ENCODE measurements at places on chromosomes 7 and 10.

DNA sequence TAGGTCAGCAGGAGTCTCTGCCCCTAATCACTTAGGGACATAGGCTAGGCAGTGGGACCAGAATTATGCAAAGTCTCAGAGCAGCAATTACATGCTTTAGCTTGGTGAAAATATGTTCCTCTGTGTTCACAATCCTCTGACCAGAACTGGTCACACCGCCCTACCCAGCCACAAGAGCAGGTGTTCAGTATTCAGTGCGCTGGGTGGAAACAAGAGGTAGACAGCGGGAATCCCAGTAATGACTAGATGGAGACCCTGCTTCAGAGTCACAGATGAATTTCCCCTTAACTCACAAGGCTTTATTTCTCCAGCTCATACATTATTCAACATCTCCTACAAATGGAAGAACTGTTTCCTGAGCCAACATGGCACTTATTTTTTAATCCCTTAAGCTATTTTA, 763.7 kb upstream of the POM121L12 start:
- DNase-seq = no peak

GRCh38 chr10:74589226-74589673, 237.2 kb upstream of the KAT6B start:
- peak; percentile 78 for DNase-seq

- no peak for DNase-seq
Measured at GRCh38 chr7:2165610-2166594, 66.8 kb downstream of the MAD1L1 start.

GRCh38 chr7:31494421-31494820, 19.5 kb upstream of the ITPRID1 start:
- no peak for DNase-seq

GRCh38 chr10:42980553-42981357, 96.1 kb upstream of the RET start:
- peak; percentile 5 for DNase-seq

- no peak for DNase-seq
Measured at GRCh38 chr10:104076743-104077160, 8.9 kb downstream of the COL17A1 start.

- DNase-seq = no peak
Measured at GRCh38 chr10:132648851-132649528, 111.4 kb downstream of the INPP5A start.

DNA sequence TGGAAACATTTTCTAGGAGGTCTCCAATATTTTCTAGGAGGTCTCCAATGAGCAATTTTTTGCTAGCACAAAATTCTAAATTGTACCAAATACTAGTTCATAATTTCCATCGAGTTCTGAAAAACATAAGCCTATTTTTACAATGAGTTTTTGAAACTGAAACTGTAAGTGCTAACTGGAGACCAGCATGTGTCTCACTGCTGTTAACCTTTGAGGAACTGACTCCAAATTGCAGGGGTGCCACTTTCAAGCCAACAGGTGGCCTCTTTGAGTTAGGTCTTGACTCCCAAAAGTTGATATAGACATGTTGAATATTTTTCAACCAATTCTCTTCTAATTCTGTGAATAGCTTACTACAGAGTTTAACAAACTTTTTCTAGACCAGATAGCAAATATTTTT, 58.8 kb downstream of the CAV1 start:
- no peak for DNase-seq

DNA sequence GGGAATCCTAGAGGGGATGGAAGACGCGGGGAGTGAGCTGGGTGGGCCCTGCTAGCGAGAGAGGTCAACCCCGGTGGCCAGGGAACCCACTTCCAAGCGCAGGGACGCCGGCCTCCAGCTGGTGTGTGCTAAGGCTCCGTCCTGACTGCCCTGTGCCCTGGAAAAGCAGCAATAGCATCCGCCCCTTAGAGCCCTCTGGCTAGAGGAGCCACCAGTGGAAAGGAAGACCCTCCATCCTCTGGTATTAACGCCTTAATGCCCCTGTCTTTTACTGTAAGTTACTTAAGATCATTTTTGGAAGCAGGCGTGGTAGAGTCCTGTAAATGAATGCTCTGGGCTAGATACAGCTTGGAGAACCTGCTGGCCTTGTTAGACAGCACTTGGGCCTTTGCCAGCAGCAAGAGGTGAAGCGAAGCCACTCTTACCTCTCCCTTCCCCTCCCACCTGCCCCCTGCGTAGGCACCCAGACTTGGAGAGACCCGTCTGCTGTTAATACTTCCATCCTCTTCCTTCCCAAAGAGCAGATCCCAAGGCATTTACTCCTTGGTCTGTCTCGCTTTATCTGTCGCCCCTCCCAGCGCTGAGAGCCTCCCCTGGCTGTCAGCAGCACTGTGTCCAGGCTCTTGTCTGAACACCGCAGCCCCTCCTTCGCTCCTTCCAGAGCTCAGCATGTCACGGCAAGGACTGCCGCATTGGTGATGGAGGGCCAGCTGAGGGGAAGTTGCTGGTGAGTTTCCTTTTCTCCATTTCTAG, 4.6 kb downstream of the REPIN1 start:
- DNase-seq = no peak

DNA sequence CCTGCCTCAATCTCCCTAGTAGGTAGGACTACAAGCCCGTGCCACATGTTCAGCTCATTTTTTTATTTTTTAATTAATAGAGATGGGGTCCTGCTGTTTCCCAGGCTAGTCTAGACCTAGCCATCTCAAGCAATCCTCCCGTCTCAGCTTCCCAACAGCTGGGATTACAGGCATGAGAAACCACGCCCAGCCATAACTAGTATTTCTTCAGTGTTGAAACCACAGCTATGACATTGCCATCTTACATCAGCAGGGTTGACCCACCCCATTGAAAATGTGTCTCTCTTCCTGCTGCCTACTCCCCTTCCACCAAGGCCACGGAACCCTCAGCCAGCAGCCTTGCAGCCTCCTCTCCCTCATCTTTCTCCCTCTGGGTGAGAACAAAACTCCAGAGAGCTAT, 62.1 kb upstream of the ZNF746 start:
- DNase-seq = no peak

DNA sequence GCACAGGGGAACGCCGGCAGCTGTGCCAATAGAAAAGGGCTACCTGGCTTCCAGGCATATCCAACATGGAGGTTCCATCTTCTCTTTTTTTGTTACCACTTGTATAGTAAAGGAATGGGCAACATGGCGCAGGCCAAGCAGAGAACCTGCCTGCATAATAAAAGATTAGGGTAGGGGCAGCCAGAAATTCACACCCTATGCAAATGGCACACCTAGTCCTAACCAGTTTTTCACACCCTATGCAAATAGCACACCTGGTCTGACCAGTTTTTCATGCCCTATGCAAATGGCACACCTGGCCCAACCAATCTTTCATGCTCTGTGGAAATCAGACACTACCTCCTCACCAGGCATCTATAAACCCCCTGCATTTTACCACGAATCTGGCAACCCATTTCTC, 369.5 kb downstream of the IPMK start:
- no peak for DNase-seq

DNA sequence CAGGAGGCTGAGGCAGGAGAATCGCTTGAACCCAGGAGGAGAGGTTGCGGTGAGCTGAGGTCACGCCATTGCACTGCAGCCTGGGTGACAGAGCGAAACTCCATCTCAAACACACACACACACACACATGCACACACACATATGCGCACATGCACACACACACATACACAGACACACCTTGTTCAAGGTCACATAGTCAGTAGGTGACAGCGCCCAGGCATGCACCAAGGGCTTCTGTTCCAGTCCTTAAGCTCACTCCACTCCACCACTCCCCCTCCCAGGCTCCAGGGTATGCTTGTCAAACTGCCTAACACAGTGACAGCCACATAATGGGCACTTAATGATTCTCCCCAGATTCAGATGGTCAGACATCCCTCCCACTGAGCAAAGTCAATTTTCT, 37.0 kb downstream of the KCNMA1 start:
- no peak for DNase-seq

DNA sequence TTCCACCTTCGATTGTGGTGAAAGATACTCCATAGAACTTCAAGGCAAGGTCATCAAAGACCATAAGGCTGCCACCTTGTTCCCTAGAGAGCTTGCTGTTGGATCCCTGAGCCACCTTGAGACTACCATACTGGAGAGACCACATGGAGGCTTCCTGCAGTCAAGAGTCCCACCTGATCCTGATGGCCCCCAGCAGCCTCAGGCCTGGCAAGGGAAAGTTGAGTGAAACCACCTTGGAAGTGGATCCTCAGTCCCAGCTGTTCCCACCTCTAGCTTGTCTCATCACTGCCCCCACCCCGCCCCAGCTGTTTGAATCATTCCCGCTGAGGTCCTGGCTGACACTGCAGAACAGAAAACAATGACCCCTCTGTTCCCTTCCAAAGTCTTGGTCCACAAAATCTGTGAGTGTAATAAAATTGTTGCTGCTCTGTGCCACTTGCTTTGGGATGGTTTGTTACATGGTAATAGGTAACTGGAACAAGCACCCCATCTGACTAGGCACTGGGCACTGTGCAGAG, 32.0 kb downstream of the PRLHR start:
- no peak for DNase-seq

GRCh38 chr10:30639946-30640786, 10.6 kb upstream of the LYZL2 start:
- DNase-seq = no peak

DNA sequence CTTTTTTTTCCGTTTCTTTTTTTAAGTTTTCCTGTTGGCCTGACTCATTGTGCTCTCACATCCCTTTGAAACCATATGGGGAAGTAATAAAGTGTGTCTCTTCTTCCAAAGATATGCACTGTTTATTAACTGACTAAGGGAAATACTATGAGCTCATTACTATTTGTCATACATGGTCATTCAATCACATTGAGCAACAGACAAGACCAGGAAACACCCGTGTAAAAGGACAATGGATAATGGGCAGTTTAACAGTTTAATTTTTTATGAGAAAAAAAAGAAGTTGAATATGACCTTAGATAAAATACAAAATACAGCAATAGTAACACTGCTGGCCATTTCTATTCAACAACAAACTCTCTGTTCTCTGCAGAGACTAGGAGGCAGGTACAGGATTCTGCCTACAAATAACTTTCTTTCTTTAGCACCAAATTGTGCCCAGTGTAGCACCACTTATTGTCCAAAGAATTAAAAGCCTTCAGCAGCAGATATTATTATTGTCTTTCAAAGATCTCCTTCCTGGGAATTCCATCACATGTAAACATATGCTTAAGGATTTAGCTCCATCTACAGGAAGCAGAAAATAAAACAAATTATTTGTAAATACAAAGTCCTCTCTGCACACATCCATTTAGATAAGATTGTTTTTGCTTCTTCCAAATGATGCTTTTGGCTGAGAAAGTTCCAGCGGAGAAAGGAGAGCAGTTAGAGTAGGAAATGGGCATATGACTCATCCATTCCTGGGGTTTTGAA, 55.0 kb upstream of the AKR1E2 start:
- DNase-seq = no peak

GRCh38 chr10:79451046-79451699, 5.7 kb upstream of the ZCCHC24 start:
- DNase-seq = no peak

DNA sequence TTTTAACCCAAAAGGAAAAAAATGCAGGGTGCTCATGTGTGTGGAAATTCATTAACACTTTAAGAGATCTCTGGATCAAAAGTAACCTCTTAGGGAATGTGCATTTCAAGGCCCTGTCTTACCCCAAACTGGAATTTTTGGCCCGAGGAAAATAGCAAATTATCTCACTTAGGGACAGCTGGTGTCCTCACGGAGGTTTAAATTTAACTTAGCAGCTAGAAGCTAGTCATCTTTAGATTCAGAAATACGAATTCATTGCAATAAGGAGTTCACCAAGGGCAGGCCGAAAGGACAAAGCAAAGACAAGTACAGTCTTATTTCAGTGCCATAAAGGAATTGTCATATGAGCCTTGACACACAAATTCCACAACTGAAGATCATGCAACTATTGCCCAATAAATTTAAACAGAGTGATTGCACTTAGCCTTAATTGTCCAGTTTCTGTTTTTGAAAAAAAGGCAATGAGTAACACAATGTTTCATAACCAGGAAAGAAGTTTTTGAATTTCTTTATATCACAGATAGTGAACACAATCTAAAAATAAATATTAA, 22.4 kb upstream of the SEMA3C start:
- no peak for DNase-seq

DNA sequence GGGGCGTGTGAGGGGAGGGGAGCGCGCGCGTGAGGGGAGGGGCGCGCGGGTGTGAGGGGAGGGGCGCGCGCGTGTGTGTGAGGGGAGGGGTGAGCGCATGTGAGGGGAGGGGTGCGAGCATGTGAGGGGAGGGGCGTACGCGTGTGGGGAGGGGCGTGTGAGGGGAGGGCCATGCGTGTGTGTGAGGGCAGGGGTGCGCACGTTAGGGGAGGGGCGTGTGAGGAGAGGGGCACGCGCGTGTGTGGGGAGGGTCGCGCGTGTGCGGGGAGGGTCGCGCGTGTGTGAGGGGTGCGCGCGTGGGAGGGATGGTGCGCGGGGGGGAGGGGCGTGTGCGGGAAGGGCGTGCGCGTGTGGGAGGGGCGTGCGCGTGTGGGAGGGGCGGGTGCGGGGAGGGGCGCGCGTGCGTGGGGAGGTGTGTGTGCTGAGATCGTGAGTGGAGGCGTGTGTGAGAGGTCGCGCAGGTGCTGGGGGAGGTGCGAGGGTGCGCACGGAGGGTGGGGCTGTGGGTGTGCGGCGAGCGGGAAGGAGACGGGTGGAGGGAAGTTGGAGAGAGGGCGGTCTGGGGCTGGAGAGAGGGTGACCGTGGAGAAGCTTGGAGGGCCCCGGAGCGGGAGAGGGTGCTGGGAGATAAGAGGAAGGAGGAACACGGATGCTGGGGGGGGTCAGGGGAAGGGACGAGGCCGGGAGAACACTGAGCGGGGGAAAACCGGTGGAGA, 19.7 kb downstream of the MXI1 start:
- peak; percentile 66 for DNase-seq

GRCh38 chr7:22488643-22489462, 11.1 kb downstream of the STEAP1B start:
- no peak for DNase-seq

- DNase-seq = no peak
Measured at GRCh38 chr7:77993838-77994237, 195.3 kb downstream of the PHTF2 start.

GRCh38 chr7:31646942-31647341, 40.1 kb upstream of the PPP1R17 start:
- no peak for DNase-seq

All from activated CD4-positive, alpha-beta T cell treated with anti-CD3 and anti-CD28 coated beads for 1 hour (primary cell).